ENCODE measurements at places on chromosomes 1 and 21.

DNA sequence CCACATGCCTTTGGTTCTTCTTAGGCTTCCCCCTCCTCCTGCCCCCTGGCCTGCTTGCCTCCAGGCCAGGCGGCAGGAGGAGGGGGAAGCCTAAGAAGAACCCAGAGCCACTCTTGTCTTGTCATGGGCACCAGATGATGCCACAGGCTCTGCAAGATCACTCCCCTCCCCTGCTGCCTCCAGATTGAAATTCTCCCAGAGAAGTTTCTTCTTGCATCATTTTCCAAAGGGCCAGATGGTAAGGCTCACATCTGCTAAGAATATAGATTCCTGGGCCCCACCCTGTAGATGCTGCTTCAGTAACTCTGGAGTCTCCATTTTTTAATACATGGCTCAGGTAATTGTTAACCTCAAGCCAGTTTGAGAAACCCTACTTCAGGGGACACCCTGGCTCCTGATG is 60.8 kb downstream of the FAM163A start:
- no peak for DNase-seq

DNA sequence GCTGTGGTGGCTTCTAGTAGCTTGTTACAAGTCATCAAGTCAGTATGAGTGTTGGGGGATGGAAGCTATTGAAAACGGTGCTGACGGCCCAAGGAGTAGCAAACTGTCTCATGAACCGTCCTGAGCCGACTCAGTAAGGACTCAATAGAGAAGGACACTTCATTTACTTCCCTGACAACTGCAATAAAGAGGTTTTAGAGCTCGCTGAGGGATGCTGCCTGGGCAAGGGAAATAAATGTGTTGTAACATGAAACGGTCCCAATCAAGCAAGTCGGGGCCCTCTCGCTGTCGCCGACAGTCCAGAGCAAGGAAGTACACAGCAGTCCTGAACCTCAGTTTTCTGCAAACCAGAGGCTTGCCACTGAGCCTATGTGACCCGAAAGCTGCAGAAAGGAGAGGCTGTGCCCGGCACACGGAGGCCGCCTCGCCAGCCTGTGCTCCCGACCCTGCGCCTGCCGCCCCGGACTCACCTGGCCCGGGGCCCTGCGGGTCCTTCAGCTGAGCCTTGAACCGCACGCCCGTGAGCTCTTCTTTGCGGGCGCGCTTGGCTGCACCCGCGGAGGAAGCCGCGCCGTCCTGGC is 423 bp downstream of the URB1 start:
- DNase-seq, result peak; percentile 43

DNA sequence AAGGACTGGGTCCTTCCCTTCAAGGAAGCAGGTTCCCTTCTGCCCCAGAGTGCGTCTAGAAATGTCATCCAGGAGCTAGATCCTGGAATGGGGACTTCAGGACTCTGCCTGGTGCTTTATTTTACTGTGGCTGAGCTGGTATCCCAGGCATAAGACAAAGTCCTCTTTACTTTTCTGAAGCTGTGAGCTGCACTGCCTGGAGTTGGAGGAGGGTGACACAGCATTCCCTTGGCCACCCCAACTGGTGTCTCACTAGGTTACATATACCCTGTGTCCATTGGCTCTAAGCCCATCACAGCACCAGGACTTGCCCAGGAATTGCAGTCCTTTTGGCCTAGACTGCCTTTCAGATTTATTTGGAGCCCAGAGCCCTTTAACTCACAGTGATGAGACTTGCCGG is 41.8 kb upstream of the CD55 start:
- no peak for DNase-seq

- no peak for DNase-seq
Observed at GRCh38 chr1:229019663-229020271, 251.1 kb upstream of the RAB4A start.

GRCh38 chr21:29300807-29301138 is 2.1 kb downstream of the BACH1 start:
- no peak for DNase-seq

Data from MM.1S (cell line).